ENCODE measurements at places on chromosomes 5 and 9.

- no peak for DNase-seq
Measured at GRCh38 chr9:123107639-123108285, 74.3 kb downstream of the GPR21 start.

- no peak for DNase-seq
Measured at GRCh38 chr5:102758576-102758975, 3.5 kb downstream of the PAM start.

DNA sequence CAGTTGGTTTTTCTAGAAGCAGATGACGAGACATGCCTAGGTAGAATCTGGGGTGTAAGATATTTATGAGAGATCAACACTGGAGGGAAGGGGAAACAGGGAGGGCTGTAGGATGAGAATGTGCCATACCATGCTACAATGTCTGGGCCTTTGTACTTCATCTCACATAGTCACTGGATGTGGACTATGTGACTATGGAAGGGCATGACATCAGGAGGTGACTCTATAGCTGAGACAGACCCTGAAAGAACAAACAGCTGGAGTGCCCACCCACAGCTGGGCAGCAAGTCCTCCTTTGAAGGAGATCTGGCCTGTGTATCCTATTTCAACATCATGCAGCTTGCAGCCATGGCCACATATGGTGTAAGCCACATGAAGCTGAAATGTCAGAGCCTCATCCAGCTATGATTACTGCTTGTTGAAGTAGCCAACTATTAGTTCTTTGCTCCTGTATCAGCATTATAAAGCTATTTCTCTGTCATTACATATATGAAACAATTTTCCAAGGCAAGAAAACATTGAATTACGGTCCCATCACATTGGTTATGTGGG lies 46.2 kb upstream of the KIF2A start:
- no peak for DNase-seq

DNA sequence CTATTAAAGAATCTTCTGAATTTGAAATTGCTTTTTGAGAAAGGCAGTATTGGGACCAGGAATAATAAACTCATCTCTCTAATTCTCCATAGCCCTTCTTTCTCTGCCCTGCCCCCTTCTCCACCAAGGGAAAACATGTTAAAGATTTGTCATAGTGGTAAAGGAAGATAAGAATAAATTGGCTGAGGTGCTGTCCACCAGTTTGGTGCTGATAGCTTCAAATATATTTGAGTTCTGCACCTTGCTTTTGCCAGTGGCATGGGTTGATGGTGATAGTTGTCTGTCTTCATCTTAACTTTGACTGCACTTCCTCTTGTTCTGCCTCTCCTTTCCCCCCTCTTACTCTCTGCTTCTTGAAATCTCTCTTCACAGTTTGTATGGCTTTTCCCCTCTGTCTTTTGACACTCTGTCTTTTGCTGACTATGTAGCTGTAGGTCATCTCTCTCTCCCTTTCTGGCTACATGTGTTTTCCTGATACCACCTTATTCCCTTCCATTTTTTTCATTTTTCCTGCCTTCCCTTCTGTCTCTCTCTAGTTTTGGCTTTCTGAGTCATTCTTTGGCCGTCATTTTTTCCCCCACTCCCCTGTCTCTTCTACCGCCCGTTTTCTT lies 56.6 kb downstream of the NDUFS4 start:
- no peak for DNase-seq

DNA sequence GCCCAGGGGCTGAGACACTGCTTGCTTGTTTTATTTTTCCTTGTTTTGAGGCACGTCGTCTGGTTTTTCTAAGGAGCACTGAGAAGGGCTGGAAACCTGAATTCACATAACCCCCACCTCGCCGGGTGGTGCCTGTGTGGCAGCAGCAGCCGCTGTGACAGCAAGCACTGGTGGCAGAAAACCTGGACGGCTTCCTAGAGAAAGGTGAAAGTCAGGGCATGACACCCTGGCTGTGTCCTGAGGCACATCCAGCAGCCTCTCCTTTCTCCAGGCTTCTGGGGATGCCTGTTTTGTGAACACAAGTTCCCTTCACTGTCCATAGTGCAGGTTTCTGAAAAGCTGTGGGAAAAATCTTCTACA lies 29.2 kb downstream of the MRPL36 start:
- no peak for DNase-seq

- peak; percentile 42 for DNase-seq
Measured at GRCh38 chr9:107883496-107884124, 394.0 kb upstream of the KLF4 start.

DNA sequence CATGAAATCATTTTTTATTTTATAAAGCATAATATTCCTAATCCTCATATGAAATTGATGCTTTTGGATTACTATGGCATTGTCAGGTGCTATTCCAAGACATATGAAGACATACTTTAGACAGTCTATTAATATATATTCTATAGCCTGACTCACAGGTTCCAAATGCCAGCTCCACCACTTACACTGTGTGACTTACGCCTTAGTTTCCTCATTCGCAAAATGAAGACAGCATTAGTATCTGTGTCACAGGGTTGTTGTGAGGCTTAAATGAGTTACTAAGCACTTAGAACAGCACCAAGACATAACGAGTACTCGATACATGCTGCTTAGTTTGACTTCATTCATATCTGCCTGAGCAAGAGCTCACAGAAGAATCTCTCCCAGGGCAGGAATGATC lies 132.2 kb upstream of the PTGER4 start:
- no peak for DNase-seq

DNA sequence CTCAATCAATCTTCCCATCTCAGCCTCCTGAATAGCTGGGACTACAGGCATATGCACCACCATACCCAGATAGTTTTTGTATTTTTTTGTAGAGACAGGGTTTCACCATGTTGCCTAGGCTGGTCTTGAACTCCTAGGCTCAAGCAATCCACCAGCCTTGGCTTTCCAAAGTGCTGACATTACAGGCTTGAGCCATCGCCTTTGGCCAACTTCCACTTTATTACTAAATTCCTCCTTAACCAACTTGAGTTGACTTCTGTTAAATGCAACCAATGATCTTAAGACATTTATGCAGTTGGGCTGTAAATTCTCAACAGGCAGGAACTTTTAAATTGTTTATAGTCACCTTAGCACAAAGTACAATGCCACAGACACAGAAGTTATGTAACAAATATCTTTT lies 2.8 kb downstream of the LARS1 start:
- DNase-seq = no peak

DNA sequence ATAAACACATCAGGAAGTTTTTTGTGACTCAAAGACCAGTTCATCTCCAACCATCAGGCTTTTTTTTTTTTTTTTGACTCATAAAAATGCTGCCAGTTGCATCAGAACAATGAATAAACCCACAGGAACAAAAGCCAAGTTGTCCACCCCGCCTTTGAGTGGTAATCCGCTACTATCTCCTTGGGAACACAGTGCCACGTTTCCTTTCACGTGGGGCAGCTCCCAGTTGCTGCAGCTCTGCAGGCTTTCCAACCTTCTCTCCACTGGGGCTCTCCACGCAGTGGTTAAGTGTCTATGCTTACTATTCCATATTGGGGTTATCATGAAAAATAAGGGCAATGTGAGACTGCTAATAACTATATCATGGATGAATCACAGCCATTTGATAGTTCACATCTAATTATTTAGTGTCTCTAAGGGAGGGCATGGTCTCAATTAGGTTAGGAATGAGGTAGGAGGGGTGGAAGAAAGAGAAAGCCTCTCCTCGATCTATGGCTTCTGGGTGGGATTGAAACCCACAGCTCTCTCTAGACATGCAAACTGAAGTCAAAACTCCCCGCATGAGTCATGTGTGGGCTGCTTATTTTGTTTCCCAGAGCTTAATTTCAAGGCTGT lies 55.8 kb upstream of the ACTBL2 start:
- no peak for DNase-seq

GRCh38 chr5:100902440-100903038 lies 543 bp downstream of the ST8SIA4 start:
- DNase-seq = peak; percentile 56

DNA sequence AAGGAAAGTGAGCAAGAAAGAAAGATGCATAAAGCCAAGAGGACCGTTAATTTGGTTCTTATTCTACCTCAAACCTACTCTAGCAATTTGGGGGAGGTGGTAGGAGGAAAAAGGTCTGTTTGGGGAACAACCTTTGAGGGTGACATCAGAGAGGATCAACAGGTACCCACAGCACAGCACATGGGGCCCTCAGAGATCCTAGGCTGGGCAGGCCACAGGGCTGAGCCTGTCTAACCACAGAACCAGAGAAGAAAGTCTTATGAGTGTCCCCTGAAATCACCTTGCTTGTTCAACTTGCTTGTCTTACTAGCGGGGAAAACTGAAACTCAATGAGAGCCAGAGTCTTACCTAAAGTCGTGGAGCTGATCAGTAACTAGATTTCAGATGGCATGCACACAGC lies 385.2 kb downstream of the SPOCK1 start:
- no peak for DNase-seq

DNA sequence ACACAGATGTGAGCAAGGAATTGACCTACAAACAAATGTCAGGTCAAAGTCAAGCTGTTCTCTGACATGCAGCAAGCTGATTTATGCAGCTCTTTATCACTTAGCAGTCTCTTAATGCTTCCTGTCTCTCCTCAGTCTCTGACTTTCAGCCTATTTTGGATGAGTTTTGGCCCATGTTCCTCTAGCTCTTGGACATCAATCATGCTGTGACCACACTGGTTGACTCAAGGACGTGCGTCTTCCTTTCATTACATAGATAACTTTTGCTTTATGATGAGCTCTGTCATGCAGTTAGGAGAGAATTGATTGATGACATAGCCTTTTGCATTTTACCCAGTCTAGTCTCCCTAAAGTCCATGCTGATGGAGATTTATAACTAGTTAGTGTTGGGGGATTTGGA lies 9.4 kb upstream of the REEP5 start:
- DNase-seq = no peak

- DNase-seq = no peak
Measured at GRCh38 chr5:109452661-109453060, 42.9 kb upstream of the PJA2 start.

GRCh38 chr5:36502608-36503007 lies 103.8 kb upstream of the SLC1A3 start:
- DNase-seq = no peak

GRCh38 chr5:76555114-76555513 lies 68.1 kb downstream of the F2RL2 start:
- no peak for DNase-seq

DNA sequence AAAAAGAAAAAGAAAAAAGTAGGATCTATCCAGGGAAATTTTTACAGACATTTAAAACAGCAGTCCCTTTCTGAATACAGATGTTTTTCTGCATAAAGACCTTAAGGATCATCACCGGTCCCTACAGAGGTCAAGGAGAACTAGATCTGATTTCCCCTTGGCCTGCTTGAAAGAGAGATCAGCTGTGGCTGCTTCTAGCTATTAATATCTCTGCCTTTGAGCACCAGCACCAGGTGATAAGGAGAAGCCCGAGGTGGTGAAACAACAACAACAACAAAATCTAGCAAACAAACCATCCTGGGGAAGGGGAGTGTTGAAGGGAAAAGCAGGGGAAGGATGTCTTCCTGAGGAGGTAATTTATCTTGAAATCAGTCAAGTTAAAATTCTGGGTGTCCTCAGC lies 42.1 kb downstream of the ZNF366 start:
- no peak for DNase-seq

- DNase-seq = no peak
Measured at GRCh38 chr9:124764774-124765438, 6.2 kb downstream of the NR6A1 start.

DNA sequence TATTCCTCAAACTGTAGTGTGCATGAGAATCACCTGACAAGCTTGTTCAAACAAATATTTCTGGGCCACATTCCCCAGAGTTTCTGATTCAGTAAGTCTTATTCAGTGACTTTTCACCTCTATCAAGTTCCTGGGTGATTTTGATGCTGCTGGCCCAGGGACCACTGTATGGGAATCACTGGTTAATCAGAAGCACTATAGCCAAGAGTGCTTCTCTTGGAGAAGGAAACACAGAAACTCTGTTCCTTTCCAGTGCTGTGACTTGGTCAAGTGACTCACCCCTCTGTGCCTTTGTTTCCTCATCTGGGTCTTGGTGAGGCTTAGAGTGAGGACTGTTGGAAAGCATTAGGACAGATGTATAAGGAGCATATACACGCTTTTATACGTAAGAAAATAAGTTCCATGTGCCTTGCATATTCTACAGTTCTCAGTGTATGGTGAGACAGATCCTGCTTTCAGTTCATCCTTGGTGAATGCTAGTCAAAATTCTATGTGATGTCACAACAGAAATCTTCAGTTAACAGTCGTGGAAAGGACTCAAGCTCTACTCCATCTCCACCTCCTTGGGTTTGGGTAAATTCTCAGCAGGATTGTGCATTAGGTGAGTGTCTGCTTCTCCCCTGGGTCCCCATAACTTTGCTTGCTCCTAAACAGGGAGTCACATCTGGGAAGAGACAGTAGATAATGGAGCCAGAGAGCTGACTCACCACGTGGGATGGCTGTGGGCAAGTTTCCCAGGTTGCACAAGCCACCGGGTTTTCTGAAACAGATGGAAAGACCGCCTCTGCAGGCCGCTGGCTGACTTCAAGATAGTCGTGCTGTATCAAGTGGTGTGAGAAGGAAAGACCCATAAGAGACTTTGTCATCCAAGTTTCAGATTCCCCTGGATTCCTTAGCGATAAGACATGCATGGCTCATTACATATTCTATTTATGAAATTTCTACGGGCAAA lies 117.0 kb downstream of the NXNL2 start:
- no peak for DNase-seq

- no peak for DNase-seq
Measured at GRCh38 chr5:112124788-112125187, 294.3 kb downstream of the EPB41L4A start.

GRCh38 chr9:16417161-16417560 lies 453.3 kb downstream of the BNC2 start:
- no peak for DNase-seq

DNA sequence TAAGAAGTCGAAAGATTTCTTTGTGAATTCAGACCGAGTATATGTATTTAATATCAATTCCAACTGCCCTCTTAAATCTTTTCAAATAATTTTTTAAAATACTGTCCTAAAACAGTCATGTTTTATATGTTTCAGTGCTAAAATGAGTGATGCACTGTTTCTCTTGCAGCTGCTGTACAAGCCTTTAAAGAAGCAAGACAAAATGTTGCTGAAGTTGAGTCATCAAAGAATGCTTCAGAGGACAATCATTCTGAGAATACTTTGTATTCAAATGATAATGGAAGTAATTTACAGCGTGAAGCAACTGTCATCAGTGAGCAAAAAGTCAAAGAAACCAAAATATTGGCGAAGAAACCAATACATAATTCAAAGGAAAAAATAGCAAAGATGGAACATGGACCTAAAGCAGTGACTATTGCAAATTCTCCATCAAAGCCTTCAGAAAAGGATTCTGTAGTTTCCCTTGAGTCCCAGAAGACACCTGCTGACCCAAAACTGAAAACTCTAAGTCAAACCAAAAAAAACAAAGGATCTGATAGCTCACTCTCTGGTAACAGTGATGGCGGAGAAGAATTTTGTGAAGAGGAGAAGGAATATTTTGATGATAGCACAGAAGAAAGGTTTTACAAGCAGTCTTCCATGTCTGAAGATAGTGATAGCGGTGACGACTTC lies 58.0 kb downstream of the LOX start:
- DNase-seq = no peak
